Pulmonary artery endothelial cell (primary cell): ENCODE measurements at places on chromosomes 2 and 18.

- no peak for DNase-seq
These were observed 41.4 kb upstream of the RNU4ATAC start for GRCh38 chr2:121489284-121489683.

DNA sequence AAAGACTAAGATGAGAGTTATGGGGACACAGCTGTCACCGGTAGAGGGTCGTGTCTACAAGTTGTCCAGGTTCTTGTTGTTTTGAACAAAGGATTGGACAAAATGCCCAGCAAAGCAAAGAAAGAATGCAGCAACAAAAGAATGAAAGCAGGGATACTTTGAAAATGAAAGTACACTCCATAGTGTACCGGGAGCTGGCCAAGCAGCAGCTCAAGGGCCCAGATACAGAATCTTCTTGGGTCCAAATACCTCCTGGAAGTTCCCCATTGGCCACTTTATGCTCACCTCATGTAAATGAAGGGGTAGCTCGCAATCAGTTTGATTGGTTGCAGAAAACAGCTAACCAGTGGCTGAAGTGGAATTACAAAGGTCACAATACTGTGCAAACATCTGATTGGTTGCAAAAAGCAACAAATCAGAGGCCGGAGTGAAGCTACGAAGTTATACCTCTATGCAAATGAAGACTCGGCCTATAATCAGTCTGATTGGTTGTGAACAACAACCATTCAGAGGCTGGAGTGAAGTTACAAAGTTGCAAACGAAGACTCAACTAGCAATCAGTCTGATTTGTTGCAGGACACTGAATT is 474.9 kb upstream of the TMEFF2 start:
- DNase-seq: no peak

DNA sequence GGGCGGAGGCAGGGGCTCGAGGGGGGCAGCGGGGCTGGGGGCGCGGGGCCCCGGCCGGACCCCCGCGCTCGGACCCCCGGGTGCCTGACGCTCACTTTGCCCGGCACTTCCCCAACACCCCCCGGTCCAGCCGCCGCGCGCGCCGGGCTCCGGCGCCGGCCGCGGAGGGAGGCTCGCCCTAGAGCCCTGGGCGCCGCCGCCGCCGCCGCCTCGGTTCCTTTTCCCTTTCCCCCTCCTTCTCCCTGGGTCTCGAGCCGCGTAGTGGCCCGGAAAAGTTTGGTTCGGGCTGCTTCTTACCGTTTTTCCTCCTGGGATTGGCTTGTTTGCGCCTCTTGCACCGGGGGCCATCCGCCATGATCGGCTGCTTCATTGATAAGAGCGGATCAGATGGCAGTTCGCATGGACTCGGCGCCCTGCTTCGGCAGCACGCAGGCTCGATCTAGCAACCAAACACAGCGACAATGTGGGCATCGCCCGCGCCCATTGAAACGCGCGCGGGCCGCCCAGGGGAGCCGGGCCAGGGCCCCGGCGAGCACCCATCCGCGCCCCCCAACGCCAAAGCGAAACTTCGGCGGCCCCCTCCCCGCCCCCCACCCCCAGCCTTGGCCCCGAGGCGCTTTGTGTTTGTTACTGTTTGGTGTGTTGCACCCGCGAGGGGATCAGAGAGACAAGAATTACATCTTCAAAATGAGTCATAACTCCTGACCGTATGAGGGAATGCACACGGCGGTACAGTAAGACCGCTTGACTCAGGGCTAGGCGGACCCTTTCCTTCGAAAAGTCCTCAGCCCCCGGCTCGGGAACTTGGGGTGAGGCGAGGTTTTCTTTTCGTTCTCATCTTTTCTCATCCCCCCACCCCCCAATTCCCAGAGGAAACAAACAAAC is 2.7 kb downstream of the ZEB2 start:
- DNase-seq: peak; percentile 79

- DNase-seq: no peak
These were observed 582.1 kb upstream of the SETBP1 start for GRCh38 chr18:44098551-44099098.

GRCh38 chr2:30410217-30410616 is 36.8 kb upstream of the LCLAT1 start:
- no peak for DNase-seq

- DNase-seq: peak; percentile 57
These were observed 54.6 kb downstream of the IL1R2 start for GRCh38 chr2:102046135-102046986.

GRCh38 chr2:62398356-62398755 is 107.6 kb downstream of the TMEM17 start:
- DNase-seq: no peak

DNA sequence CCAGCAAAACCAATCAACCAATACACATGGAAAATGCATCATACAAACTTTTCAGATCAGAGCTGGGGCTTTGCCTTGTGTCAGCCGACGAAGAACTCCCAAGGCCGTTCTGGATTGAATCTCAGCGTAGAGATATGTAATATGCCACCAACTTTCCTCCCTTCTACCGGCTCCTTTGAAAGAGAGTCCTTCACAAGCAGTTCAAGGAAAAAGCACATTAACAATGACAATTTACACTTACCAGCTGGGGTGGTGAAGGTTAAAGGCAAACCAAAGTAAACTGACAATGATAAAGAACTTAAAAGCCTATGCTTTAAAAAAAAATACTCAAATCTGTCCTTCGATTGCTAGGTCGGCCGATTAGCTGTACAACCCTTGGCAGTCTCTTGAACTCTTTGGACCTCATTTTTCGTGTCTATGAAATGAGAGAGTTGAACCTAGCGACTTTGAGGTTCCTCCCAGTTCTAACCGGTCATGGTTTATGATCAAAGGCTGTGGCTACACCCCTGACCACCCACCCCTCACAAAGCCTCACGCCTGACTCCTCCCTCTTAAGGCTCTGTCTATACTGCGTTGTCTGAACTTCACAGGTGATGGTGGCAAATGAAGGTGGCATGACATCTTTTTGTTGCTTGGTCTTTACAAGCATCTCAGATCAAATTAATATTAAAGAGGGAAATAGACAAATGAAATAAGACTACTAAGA is 46.2 kb downstream of the BCL2 start:
- no peak for DNase-seq

DNA sequence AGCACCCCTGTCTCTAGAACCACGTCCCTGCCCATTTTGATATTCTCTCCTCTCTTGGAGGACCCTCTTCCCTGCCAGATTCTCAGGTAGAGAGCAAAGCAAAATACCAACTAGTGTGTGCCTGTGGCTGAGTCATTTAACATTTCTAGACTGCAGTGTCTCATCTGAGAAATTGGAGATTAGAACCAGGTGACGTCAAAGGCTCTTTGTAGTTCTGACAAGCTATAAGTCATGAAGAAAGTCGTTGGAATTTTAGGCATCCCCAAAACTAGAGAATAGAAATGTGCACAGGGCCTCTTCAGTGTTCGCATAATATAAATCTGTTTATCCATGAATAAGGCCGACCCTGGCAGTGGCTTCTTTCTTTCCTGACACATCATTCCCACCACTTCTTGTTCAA is 74.4 kb upstream of the TANC1 start:
- no peak for DNase-seq

DNA sequence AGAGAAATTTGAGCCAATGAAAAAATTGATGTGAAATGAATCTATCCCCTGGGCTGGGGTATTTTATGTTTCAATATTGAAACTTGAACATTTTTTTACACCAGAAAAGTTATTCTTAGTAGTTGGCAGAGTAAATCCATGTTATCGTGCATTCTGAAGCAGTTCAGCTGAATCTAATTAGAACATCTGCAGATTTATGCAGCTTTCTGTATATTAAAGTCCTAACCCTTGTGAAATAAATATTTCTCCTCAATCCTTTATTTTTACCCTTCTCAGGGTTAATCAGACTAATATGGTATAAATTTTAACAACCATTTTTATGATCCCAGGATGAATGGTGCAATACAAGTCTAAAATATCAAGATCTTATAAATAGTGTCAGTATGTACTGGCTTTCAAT is 69.5 kb downstream of the CDH20 start:
- DNase-seq: no peak

DNA sequence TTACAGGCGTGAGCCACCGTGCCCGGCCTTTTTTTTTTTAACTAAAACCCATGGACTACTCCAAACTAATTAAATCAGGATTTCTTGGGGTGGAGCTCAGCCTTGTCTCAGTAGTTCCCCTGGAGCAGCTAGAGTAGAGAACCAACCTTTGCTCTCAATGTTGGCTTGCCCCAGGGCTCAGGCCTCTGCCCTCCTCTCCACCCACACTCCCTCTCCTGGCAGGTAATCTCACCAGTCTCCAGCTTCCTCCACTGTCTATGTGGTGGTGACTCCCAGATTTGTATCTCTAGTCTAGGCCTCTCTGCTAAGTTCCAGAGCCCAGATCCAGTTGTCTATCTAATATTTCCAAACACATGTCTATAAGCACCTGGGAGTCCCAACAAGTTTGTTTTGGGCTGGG is 9.6 kb upstream of the MTA3 start:
- DNase-seq: no peak

- no peak for DNase-seq
These were observed 57.2 kb upstream of the LDLRAD4 start for GRCh38 chr18:13161276-13161899.

- no peak for DNase-seq
These were observed 101.8 kb downstream of the COL6A3 start for GRCh38 chr2:237312021-237312755.

DNA sequence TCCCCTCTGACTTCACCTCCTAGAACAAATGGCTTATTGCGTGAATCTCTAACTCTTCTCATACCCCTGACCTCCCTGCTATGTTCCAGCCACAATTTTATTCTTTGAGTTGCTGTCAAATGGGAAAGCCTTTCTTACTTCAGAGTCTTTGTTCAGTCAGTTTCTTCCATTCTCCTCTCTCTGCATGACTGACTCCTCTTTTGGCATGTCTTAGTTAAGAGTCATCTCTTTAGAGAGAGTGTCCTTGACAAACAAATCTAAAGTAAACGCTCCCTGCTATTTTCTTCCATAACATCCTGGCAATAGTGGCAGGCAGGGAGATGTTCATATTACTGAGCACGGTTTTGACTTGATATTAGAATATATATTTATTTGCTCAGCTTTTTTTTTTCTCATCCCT is 170.7 kb upstream of the ERBB4 start:
- DNase-seq: no peak

GRCh38 chr2:12435430-12436222 is 281.1 kb upstream of the TRIB2 start:
- DNase-seq: no peak

- no peak for DNase-seq
These were observed 893 bp downstream of the CAVIN2 start for GRCh38 chr2:191845876-191846514.

DNA sequence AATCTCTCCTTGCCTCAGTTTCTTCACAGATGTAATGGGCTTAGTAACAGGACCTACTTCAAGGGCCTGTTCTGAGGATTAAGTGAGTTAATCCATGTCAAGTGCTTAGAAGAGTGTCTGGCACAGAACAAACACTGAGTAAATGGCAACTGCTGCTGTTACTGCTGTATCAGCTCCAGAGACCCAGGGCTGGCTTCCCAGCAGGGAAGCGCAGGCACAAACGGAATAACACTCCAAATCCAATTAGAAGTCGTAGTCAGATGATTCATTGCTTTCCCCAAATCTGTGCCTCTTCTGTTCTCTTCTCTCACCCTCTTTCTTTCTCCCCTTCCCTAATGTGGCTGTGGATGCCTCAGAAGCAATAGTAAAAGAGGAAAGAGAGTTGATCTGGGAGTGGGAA is 101.1 kb upstream of the FZD7 start:
- DNase-seq: no peak

DNA sequence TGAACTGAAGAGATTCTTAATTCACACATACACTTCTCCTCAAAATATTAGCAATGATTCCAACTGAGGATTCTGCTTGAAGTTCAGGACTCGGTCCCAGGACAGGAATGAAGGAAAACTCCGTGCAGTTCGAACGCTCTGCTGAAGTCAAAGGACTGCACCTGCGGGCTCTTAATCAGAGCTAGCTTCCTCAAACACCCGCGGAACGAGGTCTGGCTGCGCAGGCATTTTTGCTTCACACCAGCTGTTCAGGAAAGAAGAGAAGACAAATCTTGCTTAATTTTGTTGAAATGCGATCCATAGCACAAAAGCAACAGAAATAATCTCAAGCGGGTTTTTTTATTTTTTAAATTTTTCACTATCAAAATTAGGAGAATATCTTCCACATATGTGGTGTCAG is 175.6 kb downstream of the LAMA1 start:
- DNase-seq: no peak

DNA sequence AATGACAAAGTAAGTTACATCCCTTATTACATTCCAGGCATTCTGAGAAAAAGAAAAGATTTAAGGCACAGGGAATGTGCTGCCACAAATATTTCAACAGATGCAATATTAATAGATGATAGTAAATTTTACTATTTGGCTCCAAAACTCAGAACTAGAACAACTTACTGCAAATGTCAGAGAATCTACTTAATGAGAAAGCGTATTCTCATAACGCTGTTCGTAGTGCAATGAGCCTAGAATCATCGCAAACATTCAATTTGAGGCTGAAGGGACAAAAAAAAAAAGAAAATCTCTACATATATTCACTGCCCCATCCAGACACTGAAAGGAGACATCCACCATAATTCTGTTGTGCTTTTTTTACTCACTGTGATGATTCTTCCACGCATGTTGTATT is 272.1 kb upstream of the DOK6 start:
- no peak for DNase-seq

DNA sequence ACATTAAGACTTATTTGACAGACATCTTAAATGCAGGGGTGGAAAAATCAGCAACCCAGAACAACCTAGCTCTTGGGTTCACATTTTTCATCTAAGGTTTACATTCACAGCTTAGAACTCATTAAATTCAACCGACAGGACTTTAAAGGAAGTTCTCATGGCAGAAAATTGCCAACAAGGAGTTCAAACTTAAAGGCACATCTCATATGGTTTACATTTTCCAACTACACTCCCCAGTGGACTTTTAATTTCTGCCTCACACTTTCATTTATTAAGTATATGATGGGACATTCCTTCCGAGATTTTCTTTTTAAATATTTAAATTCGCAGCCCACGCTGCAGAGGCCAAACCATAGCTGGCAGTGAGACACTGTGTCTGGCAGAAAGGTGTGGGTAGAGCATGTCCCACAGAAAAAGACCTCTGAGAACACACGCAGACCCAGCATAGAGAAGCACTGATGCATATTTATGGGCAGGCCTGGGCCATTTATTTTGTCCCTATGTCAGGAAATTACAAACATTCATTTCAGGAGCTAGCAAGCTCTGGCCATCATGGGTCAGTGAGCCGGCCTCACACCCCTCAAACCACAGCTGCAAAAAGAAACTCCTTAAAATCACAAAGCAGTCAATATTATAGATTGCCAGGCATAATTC is 46.3 kb downstream of the STK39 start:
- DNase-seq: no peak

- DNase-seq: no peak
These were observed 78.0 kb upstream of the KCNJ3 start for GRCh38 chr2:154620471-154620870.

DNA sequence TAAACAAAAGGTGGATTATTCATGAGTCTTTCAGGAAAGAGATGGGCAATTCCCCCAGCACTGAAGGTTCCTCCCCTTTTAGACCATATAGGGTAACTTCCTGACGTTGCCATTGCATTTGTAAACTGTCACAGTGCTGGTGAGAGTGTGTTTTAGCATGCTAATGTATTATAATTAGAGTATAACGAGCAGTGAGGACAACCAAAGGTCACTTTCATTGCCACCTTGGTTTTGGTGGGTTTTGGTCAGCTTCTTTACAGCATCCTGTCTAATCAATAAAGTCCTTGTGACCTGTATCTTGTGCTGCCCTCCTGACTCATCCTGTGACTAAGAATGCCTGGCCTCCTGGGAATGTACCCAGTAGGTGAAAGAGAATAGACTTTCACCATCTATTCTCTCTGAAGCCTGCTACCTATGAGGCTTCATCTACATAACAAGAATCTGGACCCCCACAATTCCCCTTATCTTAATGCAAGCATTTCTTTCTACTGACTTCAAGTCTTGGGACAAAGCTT is 148.7 kb downstream of the CABLES1 start:
- no peak for DNase-seq
